KBM-7 (cell line): ENCODE measurements at places on chromosomes 16 and 17.

GRCh38 chr17:78759203-78759968, 22.7 kb downstream of the CYTH1 start:
- peak; percentile 92 for DNase-seq

DNA sequence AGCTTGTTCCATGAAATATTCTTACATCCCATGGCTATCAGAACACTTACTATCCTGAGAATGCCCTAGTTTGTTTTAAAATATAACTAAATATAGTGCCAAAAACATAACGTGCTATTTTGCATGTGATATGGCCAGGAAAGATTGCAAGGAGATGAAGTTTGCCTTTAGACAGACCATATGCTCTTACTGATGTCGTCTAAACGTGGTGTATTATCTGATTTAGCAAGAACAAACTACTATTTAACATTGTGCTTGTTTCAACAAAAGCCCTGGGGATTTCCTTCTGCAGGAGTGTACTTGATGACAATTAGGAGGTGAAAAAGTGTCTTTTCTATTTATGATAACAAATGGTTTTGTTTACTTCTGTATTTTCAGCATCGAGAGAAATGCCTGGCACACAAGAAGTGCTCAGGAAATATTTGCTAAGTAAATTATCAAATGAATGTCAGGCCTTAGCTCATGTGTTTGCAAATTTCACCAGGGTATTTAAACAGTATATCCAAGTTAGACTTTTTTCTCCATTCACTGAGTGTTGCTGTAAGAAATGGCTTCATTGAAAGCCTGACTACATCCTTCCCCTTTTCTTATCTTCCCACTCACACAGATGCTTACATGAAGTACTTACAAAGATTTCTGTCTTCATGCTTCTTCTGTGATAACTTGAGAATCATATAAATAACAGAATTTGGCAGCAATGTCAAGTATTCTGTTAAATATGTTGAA, 1033.6 kb downstream of the CDH8 start:
- DNase-seq: no peak

GRCh38 chr16:68069511-68070248, 15.5 kb upstream of the NFATC3 start:
- peak; percentile 38 for DNase-seq

DNA sequence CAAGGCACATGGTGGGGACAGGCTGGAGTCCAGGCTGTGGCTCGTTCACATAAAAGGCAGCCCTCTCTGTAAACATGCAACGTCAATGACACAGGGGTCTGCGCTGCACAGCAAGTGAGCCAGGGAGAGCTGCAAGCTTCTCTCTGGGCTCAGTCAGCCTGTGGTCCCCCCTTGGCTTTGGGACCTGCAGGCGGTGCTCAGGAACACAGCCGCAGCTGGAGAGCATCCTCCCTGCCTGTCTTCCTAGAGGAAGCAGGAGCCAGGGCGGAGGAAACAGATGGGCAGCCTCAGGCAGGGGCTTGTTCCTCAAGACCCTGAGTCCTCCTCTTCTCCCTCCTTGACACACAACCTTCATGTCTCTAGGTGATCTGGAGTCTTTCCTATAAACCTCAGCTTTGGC, 228.0 kb downstream of the C16orf78 start:
- no peak for DNase-seq

DNA sequence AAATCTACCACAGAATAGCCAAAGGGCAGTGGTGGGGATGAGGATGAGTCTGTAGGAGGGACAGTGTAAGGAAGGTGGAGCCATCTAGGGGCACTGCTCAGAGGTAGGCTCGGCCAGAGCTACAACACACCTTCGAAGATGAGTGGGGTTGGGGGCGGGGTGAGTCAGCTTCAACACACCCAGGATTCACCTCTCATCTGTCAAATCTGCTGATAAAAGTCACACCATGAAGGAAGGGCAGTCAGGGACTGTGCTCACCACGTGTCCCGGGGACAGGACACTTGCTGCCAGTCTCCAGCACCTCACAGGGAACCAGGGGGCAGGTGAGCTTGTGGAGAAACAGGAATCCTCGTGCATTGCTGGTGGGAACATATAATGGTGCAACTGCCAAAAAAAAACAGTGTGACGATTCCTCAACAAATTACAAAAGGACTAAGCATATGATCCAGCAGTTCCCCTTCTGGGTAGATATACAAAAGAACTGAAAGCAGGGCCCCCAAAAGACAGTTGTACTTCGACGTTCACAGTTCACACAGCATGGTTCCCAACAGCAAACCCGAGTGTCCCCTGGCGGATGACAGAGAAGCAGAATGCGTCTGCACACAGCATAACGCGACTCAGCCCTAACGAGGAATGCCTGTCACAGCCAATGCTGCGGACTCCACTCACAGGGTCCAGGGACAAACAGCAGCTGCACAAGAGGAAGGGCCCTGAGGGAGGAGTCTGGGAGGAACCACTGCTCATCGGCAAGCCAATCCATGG, 133.1 kb downstream of the ANKRD11 start:
- DNase-seq: peak; percentile 28

- DNase-seq: no peak
Measured at GRCh38 chr16:28219282-28219681, 7.5 kb upstream of the XPO6 start.

- no peak for DNase-seq
Measured at GRCh38 chr16:85465328-85466303, 147.5 kb upstream of the GSE1 start.

DNA sequence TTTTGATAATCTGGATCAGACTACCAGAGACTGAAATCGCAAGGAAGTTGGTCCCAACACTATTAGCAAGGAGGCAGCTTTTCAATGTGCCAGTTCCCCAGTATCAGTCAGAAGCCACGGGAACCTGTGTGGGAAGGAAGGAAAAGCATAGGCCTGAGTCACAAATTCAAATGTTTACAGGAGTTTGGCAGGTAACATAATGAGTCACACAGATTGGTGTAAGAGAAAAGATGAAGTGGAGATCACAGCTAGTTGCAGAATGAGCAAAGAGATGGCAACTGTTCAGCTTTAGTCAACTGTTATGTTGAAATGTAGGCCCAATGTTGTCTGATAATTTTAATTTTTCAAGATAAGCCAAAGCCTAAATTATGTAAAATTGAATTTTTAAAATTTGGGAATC, 28.1 kb upstream of the ITGA2B start:
- DNase-seq: no peak

- peak; percentile 49 for DNase-seq
Measured at GRCh38 chr17:2398655-2399571, 1.9 kb downstream of the MNT start.

- no peak for DNase-seq
Measured at GRCh38 chr16:82628711-82629110, 1.9 kb downstream of the CDH13 start.

DNA sequence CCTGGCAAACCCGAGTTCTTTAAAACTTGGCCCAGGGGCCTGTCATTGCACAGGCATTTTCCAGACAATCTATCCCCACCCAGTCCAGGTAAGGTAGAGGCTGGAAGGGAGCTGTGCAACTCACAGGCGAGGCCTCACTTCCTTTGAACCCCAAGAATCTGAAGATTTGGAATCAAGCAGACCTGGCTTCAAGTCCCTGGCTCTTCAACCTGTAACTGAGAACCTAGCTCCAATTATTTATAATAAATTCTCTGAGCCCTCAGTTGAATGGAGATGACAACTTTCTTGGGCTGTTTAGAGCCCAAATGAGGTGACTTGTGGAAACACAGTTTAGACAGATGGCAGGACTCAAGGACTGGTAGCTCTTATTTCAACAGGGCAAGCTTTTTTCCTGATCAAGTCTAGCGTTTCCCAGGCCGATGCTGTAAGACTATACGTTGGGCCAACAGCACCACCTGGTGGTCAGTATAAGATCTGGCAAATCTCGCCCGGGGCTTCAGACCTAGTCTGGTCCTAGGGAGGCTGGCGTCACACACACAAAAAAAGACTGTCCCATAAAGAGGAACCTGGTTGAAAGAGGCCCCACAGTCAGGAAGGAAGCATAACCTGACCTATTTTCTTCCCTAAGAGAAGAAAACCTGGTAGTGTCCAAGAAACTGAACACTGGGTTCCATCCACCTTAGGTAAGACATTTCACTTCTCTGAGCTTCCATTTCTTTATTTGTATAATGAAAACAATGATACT, 117.9 kb downstream of the C17orf67 start:
- peak; percentile 97 for DNase-seq

DNA sequence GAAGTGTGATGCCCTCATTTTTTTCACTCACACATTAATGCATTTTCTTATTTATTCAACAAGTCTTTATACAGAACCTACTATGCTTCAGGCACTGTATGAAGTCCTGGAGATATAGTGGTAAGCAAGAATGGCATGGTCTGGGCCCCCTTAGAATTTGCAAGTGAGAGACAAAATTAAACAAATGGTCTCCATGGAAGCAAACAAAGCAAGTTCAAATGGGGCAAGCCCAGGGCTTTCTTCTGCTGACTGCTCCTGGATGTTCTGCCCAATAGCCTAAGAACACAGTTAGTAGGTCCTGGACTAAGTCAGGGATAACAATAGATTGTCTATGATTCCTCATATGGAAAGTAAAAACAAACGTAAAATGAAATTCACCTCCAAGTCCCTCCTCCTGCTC, 31.3 kb upstream of the DDX52 start:
- DNase-seq: no peak

GRCh38 chr17:42138749-42139492, 15.9 kb downstream of the RAB5C start:
- DNase-seq: no peak

GRCh38 chr17:56172517-56172982, 19.3 kb downstream of the ANKFN1 start:
- no peak for DNase-seq

GRCh38 chr16:84848986-84849634, 29.3 kb downstream of the CRISPLD2 start:
- DNase-seq: no peak

GRCh38 chr16:78395035-78395434, 295.6 kb downstream of the WWOX start:
- DNase-seq: no peak

DNA sequence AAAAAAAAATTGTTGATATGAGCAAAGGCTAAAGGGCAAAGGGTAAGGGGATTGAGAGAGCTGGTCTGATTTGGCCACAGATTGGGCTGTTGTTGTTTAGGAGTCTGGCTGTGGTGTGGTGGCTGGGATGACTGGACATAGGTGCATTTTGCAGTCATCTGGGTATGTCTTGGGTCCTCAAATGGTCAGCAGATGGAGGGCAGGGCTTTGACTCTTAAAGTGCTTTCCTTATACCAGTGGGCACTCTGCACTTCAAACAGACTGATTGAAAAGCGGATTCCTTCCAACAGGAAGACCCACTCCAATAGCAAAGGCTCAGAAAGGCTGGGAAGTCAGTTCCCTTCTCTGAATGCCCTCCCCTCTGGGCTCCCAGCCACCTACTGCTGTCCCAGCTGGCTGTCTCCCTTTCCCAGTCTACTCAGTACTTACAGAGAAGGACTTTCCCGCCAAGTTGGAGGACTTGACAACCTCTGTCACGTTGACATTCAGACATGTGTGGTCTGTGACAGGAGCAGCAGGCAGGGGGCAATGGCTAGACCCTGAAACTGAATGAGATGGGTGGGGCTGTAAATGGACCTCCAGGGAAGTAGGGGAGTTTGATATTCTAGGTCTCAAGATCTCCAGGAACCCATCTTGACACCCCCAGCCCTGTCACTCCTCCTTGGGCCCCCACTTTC, 19.6 kb upstream of the MFSD6L start:
- no peak for DNase-seq

DNA sequence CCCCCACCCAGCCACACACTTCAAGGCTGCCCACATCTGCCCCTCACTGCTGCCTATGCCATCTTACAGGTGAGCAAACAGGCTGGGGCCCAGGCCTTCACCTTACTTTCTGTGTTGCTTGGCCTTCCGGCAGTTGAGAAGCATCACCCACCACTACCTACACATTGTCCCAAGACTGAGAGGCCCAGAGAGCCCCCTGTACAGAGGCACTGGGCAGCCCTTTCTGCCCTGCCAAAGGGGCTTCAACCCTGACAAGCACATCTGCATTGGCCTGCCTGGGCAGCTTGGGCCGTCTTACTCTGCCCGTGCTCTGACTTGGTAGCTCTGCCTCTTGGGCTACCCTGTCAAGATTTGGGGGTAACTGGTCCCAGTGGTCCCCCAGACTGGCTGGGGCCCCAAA, 1.2 kb downstream of the MIEF2 start:
- no peak for DNase-seq

DNA sequence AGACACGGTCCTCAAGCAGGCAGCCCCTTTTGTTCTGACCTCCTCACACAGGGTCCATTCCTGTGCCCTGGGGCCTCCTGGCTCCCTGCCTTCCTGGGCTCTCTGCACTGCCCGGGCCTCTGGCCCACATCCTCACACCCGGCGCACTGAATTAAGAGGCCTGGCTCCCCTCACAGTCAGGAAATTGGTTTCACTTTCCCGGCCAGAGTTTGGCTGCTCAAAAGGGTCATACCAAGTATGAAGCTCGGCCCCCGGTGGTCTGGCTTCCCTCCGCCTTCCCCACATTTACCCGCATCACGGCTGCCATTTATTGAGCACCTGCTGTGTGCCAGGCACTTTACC, 220.0 kb downstream of the NTN1 start:
- DNase-seq: no peak

DNA sequence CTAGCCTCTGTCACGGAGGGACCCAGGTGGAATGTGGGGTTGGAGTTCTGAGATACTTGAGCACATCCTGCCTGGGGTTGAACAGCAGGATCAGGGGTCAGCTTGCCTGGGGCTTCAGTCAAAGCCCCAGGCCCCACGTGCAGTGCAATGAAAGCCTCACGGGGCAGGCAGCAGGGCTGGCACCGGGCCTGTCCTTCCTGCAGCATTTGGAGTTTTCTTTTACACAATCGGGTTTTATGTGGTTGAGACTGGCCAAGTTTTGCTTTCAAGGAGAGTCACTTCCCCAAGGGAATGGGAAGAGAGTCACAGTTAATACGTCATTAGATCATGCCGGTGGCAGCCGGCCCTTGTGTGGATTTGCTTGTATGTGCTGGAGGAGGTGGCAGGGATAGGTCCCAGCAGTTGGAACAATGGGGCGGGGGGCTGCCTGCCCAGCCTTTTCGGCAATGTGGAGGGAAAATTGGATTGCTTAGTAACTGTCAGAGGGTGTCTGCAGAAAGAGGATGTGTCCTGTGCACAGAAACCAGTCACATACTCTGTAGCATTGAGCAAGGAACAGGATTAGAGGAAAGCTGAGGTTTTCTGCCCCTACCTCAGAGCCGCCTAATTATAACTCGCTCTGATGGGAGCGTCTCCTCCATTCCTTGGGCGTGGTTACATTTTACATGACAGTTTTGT, 4.5 kb downstream of the RMI2 start:
- peak; percentile 62 for DNase-seq
